Activated CD4-positive, alpha-beta T cell treated with anti-CD3 and anti-CD28 coated beads, Interleukin-2, amount 50 U/mL, for 24 hours (primary cell): ENCODE measurements at places on chromosomes 11 and 22.

GRCh38 chr11:132541794-132542193 lies 990.5 kb downstream of the OPCML start:
- no peak for DNase-seq

DNA sequence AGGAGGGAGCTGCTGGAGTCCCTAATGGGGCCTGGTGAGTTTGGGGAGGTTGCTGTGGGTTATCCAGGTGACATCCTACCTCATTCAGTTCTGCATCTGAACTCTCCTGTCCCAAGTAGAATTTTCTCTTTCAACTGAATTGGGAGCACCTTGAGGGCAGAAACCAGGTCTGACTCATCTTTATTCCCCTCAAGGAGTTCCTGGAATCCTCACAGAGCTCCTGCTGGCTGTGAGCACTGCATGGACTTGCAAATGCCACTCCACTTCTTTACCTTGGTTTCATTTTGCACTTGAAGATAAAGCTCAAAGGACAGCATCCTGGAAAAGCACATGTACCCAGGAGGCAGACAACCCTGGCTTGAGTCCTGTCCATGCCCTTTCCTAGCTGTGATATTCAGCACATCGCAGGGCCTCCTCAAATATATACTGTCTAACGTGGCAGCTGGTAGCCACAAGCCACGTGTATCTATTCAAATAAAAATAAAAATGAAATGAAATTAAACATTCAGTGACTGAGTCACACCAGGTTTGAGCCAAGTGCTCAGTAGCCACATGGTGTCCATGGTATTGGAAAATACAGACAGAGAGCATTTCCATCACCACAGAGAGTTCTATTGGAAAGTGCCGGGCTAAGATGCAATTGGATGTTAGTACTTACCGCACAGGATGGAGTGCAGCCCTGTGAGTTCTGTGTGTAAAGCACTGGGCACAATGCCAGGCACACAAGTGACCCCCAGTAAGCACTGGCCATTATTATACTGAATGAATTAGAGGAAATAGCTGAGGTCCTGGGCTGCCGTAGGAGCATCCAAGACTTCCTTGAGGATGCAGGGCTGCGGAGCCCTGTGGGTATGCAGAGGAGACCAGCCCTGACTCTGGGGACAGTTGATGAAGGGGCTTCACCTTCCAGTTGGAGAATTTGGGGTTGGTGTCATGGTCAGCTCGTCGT lies 149.0 kb downstream of the PKNOX2 start:
- DNase-seq, result no peak

DNA sequence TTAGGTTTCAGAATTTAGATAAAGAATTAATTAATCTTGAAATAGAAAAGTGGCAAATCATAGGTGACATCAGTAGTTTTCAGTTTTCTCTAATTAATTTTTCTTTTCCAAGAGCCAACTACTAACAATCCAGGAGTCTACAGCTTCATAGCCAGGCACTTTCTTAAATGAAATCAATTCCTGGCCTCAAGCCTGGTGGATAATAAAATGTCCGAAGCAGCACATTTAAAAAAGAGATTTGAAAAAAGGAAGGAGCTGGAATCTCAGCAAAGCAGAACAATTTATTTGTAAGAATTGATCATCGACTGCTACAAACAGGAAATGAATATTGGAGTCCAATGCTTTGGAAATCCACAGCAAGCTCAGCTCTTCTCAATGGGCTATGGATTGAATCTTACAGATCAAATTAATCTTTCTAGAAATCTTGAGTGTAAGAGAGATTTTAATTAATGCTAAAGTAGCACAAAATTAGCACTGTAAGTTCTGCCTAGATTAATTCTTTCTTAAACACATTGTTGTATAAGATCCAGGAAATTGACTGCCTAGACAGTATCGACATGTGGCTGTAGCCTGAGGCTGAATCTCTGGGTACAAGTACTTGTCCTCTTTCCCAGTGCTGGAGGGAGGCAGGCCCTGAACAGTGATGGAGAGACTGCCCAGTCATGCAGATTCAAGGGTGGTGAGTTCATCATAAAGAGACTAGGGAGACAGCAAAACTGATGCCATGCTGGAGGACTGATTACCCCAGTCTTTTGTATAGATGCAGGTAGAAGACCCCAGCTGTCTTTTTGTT lies 167.8 kb upstream of the POU2AF2 start:
- no peak for DNase-seq

DNA sequence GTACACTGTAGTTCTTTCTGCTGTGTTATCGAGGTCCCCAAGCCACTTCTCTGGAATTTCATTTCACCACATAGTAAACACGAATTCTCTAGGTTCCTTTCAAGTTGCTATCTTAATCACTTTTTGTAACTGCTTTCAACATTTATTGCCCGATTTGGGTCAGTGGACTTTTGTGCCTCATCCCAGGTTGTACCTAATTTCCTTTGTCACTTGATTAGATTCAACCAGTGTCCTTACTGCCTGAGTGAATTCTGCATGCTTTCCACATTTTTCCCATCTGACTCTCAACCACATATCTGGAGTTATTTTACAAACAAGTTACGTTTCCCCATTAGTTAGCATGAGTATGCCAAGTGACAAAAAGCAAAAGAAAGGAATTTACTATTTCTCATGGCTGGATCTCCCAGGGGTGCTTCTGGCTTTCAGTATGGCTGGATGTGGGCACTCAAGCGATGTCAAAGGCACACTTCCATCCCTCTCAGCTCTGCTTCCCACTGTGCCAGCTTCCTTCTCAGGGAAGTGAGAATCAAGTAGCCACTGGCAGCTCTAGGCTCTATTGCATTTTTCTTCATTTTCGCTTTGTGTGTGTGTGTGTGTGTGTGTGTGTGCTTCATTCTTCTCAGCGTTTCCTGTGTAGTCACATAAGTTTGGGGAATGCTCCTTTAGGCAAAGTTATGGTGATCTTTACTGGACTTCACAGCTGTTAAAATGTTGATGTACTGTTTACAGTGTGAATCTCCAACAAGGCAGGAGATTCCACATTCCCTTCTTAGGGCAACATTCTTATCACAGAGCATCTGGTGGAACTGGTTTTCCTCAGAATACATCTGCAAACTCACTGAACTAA lies 128.9 kb downstream of the DBX1 start:
- no peak for DNase-seq

GRCh38 chr11:75437966-75438659 lies 5.1 kb upstream of the KLHL35 start:
- no peak for DNase-seq

GRCh38 chr11:68997124-68997994 lies 15.7 kb downstream of the MRGPRF start:
- DNase-seq, result no peak

DNA sequence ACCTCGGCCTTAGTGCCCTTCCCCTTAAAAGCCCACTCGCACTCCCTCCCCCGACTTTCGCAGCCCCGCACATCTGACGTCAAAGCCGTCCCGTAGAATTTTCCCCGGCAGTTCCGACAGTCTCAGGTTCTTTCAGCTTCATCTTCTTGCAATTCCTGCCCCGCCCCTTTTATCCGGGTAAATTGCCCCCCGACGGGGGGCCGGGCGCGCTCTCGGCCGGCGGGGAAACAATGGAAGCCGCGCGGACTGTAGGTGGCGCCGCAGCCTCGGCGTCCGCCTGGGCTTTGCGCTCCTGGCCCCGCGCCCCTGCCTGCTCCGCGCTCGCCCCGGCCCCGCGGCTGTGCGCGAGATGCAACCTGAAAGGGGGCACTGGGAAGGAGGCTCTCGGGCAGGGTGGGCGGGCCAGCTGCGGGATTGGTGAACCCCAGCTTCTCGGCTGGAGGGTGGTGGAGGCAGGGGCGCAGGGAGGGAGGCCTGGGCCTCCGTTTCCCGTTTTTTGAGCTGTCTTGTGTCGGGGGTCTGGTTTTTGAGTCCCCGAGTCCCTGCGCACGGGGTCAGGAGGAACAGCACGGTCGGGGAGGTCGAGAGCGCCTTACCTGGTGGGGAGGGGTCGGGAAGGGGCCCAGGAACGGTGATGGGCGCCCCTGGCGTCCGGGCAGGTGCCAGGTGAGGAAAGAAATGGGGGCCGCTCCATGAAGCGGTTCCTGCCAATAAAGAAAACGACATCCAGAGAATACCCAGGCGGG lies 859 bp upstream of the FGF19 start:
- no peak for DNase-seq

GRCh38 chr11:104343578-104343977 lies 179.6 kb upstream of the PDGFD start:
- DNase-seq, result no peak

DNA sequence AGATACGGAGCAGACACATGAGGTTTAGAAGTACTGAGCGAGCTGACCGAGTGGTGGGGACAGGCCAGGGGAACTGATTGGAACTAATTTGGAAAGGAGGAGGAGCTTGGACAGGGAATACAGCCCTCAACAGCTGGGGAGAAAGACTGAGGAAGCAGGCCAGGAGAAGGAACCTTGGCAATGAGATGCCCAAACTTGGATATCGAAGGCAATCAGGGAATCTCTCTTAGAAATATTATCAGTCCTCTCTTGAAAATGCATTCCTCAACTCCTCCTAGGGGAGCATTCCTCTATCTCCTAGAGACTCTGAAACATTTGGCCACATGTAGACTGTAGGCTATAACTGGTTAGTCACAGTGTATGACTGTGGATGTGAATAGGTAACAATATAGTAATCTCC lies 284.6 kb downstream of the GUCY1A2 start:
- DNase-seq, result no peak

DNA sequence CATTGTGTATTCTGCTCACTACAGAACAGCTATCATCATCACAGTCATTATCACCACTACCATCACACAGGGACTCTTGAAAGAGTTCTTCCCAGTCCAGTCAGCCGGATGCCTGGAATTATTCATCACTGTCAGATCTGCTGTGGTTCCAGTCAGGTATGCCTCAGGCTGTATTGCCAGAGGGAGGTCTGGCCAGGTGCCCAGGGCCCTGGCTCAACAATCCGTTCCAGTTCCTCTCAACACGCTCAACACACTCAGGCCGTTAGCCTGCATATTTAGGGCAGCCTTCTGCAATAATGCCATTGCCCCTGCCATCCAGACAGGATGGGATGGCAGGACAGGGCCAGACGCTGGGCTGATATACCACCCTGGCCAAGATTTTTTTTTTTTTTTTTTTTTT lies 28.6 kb upstream of the RASL10A start:
- DNase-seq, result no peak

GRCh38 chr11:130827451-130828377 lies 88.6 kb downstream of the SNX19 start:
- no peak for DNase-seq

DNA sequence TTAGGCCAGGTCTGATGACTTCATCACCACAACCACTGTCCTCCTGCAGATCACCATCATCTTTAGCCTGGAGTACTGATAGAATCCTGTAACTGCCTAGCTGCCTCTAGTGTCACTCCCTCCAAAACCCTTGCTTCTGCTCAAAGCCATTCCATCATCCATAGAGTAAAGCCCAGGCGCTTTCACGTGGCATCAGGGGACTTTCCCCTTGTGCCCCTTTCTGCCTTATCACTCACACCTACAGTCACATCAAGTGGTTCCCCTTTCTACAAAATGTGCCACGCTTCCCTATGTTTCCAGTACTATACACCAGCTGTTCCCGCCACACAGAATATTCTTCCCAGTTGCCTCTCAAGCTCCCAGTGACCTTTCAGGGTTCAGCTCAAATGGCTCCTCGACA lies 75.9 kb downstream of the MN1 start:
- DNase-seq, result no peak

DNA sequence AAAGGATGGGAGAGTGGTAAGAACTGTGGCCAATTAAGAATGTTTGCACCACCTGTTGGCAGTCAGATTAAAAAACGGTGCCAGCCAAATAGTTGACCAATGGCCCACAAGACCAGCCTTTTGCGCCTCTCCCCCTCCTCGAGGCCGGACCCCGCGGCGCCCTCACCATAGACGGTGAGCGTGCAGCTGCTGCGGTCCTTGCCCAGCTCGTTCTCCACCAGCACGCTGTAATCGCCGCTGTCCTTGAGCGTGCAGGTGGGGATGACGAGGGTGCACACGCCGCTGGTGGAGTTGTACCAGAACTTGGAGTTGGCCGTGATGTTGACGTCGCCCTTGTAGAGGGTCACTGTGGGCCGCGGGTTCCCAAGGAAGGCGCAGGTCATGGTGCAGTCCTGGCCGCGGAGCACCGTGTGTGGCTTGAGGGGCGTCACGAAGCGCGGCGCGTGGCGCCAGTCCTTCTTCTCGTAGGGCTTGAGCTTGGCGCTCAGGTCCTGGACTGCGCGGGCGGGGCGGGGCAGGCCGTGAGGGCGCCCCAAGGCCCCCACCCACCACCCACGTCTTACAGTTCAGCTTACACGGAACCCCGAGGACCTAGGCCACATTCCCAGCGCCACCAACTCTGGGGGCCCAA lies 7.2 kb downstream of the TMEM86A start:
- no peak for DNase-seq

DNA sequence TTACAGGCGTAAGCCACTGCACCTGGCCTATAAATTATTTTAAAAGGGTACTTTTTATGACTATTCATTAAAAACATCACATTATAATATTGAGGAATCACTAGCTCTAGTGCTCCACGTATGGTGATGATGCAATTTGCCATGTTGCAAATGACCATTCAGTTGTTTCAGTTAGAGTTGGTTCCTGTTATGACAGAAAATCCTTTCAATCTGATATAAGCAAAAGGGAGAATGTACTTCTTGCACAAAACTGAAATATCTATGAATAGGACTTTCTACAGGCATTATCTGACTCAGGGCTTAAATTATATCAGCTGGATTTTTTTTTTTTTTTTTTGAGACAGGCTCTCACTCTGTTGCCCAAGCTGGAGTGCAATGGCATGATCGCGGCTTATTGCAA lies 45.6 kb upstream of the RRM1 start:
- DNase-seq, result no peak

DNA sequence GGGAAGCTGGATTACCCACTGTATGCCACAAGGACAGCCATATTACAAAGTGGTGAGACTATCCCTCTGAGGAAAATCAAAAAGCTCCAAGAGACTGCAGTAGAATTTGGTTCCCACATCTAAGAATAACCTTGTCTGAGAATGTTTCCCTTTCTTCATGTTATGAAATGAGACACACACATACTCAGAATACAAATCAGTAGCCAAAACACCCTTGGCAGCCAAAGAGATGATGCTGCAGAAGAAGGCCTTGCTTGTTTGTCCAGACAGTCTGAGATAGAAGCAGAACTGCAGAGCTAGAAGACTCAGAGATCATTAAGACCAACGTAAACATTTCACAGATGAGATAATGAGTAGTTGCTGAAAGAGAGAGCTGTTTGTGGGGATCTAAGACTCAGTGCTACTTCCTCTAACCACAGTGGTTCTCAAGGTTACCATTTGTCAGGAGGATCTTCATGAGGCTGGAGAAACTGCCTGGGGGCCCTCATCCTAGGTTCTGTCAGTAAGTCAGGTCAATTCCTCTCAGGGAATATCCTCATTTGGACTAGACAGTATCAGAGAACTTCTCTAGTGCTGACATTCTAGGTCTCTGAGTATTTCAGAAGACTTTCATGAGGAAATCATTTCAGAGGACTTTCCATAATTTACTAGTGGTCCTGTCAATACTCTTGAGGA lies 38.9 kb downstream of the RELT start:
- DNase-seq, result no peak

DNA sequence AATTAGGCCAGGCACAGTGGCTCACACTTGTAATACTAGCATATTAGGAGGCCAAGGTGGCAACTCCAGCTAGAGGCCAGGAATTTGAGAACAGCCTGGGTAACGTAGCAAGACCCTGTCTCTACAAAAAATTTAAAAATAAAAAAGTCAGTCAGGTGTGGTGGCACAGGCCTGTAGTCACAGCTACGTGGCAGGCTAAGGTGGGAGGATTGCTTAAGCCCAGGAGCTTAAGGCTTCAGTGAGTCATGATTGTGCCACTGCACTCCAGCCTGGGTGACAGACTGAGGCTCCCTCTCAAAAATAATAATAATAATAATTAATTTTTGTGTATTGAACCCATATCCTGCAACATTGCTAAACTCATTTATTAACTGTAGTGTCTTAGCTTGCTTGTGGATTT lies 15.3 kb upstream of the TRIM29 start:
- DNase-seq, result no peak
